Substantia nigra (tissue), 51 donors: ENCODE measurements at places on chromosomes 5 and 9.

DNA sequence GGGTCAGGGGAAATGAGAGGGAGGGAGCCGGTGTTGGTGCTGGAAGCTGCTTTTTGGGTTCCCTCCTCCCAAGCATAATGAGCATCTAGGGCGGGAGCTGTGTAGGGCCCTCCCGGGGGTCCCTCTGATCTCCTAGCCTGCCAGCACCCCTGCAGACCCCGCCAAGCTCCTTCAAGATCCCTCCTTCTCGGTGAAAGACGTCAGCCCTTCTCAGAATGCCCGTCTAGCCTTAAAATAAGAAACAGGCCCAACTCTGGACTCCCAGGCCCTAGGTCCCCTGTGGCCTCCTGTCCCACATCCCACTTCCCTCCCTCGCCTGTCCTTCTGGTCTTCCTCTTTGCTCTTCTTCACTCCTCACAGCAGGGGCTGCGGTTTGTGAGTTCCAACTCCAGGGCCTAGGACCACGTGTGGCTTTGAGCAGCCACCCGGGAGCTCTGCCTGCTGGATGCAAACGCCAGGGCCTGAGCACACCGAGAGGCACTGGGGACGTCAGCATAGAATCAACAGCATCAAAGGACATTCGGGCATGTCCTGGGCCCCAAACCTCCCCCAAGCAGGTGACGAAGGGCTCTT lies 8.8 kb upstream of the SCGB3A1 start:
- no peak for DNase-seq

DNA sequence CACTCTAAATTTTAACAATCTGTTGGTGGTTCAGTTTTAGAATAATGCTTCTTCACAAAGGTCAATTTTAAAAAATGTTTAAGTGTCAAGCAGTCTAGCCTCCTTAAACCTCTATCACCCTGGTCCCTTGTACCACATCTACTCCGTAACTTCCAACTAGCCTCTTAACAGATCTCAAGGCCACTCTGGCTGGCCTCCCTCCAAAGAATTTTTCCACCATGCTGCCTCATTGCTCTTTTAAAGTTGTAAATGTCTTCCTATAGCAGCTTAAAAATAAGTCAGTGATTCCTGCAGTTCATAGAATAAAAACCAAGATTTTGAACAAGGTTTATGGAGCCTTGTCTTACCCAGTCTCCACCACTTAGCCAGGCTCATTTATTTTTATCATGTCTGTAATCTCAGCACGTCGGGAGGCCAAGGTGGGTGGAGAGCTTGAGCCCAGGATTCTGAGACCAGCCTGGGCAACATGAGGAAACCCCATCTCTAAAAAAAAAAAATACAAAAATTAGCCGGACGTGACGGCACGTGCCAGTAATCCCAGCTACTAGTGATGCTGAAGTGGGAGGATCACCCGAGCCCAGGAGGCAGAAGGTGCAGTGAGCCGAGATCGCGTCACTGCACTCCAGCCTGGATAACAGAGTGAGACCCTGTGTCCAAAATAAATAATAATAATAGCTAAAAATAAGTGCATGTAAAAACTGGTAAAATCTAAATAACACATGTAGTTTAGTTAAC lies 924.9 kb upstream of the DMAC1 start:
- DNase-seq: no peak

DNA sequence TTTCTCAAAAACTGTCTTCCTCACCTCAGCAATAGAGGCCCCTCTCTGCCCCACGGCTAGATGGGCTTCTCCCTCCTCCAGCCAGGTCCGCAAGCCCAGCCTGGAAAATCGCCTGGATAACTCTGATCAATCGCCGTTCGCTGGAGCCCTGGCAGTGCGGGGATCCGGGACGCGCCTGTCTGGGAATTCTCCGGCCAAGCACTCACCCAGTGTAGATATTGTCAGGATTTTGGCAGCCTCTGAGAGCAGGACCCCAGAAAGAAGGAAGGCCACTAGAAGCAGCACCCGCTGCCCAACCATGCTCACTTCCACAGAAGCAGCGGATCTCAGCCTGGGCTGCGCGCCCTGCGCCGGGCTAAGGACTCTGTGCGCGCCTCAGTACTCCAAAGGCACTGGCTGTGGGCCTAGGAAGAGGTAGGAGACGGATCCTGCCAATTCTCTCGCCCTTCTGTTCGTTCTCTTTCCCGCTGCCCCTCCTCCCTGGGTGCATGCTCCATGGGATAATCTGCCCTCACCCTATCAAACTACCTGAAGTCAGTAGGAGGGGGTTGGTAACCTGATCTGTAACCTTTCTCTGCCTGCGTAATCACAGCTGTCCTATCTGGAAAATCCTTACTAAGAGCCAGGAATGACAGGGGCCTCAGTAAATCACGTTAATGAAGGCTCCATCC lies at the start of gene UGT3A1:
Gene UGT3A1, minus strand, starts transcription at position 450 of the 671 bp plus-strand sequence. Its CDS starts 150 bp downstream, at position 300.
- no peak for DNase-seq

GRCh38 chr5:38013107-38013506 lies 173.3 kb upstream of the GDNF start:
- no peak for DNase-seq

GRCh38 chr9:23801523-23801922 lies 24.5 kb downstream of the ELAVL2 start:
- no peak for DNase-seq

GRCh38 chr9:22124263-22125011 lies 115.3 kb upstream of the CDKN2B start:
- DNase-seq: no peak

GRCh38 chr5:102720969-102721368 lies 34.1 kb upstream of the PAM start:
- DNase-seq: no peak

DNA sequence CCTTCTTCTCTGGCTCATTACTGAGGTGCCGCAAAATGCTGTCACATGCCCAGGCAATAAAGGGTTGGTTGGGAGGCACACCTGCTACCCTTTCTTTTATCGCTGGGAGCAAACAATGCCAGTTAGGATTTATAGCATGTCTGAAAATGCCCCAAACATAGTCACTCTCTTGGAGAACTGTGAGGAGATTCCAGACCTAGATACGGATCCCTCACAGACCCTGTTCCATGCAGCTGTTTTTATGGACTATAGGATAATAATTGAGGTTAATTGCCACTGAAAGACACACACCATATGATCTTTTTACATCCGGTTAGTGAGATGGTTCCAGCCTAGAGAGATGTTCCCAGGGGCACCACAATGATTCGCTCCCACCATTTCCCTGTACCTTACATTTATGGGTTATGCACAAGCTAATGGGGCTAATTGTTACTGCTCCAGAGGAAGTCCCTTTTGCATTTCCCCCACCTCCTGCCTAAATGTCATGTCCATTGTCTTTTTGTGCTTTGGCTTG lies 318.1 kb downstream of the PIK3R1 start:
- DNase-seq: no peak

DNA sequence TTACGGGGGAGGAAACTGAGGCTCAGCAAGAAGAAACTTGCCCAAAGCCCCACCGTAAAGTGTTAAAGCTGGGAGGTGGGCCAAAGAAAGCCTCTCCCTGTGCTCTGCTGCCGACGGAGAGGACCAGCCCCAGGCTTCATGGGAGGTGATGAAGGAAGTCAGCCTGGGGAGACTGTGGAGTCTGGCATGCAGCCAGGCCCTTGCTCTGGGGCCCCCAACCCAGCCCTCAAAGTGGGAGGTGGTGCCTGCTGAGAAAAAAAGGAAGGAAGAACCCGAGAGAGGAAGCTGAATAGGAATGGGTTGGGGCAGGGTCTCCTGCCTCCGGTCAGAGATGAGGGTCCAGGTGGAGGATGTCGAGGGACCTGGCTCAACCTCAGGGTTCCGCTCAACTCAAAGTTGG lies 3.8 kb downstream of the RNF44 start:
- DNase-seq: peak; percentile 51

DNA sequence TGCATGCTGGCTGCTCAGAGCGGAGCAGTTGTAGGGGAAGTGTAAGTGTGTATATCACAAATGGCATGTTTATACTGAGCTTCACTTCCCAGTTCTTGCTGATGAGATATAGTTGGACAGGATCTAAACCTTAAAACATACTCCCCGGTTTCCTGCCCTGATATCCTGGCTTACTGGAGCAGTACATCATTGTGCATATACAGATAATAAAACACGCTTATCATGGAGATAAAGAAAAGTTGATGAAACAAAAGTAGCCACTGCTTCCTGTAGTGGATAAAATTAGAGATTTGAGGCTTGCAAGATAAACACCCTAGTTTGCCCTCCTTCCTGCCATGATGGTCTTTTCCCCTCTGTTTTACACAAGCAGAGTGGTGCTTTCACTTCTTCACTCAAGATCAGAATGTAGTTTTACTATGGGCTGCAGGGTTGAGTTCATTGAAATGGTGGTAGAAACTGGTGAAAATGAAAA lies 15.0 kb downstream of the NPR3 start:
- DNase-seq: no peak

DNA sequence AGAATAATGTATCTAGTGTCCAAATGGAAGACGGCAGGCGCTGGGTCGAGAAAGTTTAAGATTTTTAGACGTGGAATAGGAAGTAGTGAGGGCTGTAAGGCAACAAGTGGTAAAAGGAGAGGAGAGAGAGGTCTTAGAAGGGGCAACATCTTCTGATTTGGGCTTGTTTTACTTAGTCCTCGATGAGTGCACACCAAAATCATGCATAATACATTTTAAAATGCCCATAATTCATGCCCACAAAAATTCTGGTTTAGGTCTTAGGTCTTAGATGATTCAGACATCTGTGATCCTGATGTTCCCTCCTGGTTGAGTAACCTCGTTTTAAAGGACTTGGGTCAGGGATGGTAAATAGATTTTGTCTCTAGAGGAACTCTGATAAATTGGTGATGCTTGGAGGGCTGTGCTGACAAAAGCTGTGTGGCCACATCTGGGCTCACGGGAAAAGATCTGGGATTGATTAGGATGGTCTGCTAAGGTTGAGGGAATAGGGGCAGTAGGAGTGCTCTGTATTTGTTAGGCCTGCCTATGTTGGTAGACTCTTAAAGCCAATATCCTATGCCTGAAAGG lies 476.3 kb downstream of the CCDC171 start:
- no peak for DNase-seq

GRCh38 chr5:35246411-35246810 lies 16.1 kb upstream of the PRLR start:
- DNase-seq: no peak

DNA sequence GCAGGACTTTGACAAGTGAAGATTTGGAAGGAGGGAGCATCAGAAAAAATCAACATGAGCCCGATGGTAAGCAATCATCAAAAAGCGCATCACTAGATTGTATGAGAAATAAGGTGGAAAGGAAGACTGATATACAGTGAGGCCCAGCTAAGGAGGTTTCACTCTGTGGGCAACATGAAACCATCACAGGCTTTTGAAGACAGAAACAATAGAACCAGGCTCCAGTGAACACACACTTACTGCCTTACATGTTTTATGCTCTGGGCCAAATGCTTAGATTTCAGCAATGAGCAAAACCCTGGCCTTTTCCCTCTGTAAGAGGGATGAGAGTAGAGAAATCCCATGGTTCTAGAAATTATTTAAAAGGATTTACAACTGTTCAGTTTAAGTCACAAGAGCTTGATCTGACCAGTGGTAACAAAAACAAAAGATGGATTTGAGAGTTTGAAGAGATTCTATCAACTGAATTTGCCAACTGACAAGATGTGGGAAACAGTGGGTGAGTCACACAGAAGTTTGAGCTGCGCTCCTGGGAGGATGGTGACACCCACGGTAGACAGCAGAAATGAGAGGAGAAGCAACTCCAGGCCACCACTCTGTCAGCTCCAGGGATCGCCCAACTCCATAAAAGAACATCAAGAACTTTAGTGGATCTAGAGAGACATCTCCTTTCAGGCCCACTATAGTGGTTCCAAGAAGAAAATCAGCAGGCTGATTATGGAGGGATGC lies 261.8 kb downstream of the MCTP1 start:
- DNase-seq: no peak

- no peak for DNase-seq
Measured at GRCh38 chr5:15752663-15753285, 252.8 kb downstream of the FBXL7 start.

DNA sequence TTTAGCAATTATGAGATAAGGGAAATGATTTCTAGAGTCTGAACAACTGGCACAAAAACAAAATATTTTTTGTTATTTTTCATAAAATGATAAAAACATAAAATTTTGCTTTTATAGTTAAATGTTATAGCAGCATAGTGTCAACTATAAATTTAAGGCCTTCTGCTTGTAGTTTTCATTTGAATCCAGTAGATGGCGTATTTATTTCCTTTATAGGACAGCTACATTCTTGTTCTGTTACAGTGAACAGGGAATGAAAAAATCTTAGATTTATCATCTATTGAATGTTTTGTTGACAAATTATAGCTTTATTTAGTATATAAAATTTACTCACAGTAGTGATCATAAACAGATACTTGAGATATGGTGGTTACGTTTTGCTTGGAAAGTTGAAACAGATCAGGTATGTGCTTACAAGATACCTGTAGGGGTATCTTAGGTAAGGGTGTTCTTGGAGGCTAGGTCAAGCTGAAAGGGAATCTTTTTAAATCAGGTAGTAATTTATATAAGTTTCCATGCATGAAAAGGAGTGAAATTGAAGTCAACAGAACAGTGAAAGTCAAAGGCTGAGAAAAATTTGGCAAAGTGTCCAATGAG lies 239.3 kb upstream of the GRIN3A start:
- DNase-seq: no peak

DNA sequence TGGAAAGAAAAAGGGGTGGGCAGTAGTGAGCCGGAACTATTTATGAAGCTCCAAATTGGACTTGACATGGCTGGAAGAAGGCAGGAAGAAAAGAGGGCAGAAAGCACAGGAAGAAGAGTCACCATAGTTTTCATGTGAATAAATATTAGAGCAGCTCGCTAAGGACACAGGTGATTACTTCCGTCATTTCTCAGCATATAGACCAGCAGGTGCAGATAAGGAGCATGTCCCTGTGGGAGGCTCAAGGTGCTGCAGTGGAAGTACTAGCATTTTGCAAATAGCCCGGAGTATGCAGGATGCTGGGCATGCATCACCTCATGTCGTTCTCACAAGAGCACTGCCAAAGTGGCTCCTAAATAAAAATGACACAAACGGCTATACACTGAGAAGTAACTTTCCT lies 71.3 kb upstream of the HTR4 start:
- DNase-seq: no peak

GRCh38 chr5:118397236-118397635 lies 591.1 kb downstream of the DTWD2 start:
- DNase-seq: no peak

DNA sequence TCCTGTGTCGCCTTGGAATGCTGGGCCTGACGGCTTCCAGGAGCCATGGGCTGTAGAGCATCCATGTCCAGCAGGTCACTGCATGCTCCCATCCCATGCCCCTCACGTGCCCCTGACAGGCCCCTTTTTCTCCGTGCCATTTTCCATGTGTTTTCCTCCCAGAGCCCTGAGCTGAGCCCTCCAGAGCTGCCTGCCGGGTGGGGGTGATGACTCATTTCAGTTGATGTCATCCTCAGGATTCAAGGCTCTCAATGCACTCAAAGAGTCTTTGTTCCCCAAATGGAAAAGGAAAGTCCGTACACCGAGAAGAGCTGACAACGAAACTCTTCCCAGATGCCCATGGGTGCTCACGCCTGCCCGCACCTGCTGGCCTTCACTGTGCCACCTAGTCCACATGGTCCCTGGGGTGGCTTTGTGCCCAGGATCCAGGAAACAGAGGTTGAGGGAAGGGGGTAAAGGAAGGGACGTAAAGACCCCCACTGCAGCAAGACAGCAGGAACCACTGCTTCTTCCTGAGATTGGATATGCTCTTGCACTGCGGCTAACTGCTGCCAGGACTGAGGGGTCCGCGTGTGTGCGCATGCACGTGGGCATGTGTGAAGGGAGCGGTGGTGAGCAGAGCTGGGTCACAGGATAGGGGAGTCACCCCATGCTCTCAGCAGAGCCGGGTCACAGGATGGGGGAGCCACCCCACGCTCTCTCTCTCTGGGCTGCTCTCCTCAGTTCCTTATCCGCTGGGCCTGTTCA lies 27.6 kb downstream of the COL15A1 start:
- peak; percentile 23 for DNase-seq
